ENCODE measurements at places on chromosomes 1 and 21.

DNA sequence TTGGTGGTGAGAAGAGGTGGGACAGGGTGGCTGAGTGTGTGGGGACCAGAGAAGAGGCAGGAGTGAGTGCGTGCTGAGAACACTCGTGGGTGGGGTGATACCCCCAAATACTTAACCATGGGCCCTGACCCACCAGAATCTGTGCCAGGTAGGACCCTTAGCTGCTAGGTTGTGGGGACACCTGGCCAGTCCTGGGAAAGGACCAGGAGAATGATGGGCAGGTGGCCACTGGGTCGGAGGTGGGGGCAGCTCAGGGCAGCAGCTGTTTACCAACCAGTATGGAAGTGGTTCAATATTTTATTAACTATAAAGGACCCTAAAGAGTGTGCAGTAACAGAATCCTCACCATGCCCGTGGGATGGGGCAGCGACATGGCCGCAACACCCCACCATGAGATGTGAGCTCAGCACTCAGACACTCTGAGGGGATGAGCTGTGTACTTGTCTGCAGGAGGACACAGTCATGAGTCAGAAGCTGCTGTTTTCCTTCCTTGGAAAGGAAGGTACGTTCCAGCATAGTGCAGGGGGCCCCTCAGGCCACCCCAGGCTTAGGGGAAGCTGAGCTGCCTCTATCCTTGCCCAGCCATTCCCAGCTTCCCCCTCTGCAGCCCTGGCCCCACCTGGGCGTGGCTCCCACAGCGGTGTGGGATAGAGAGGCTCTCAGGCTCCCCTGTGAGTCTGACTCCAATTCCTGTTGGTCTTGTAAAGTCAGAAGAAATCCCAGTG is 25.4 kb downstream of the TEX35 start:
- no peak overlapping the region for H3K27ac ChIP-seq
- H3K36me3 ChIP-seq, result no peaks in the 10 kb centered on the region
- H3K27me3 ChIP-seq, result no peaks in the 10 kb centered on the region
- no peak overlapping the region for H3K4me3 ChIP-seq
- ATAC-seq, result no peak
- H3K4me1 ChIP-seq, result no peaks in the 10 kb centered on the region

GRCh38 chr1:201594575-201595245 is 55.8 kb downstream of the NAV1 start:
- peaks cover 49% of the 10 kb centered on the region for H3K4me1 ChIP-seq
- no peak overlapping the region for H3K4me3 ChIP-seq
- H3K36me3 ChIP-seq, result no peaks in the 10 kb centered on the region
- no peak for ATAC-seq

- no peak overlapping the region for H3K4me3 ChIP-seq
- H3K36me3 ChIP-seq, result no peaks in the 10 kb centered on the region
- H3K27me3 ChIP-seq, result no peaks in the 10 kb centered on the region
- H3K4me1 ChIP-seq, result no peaks in the 10 kb centered on the region
Measured at GRCh38 chr1:39761016-39761415, 10.1 kb downstream of the OXCT2 start.

- no peaks in the 10 kb centered on the region for H3K36me3 ChIP-seq
- ATAC-seq, result no peak
- H3K27ac ChIP-seq, result no peak overlapping the region
- no peaks in the 10 kb centered on the region for H3K27me3 ChIP-seq
- H3K4me3 ChIP-seq, result no peak overlapping the region
Measured at GRCh38 chr1:23927097-23927496, 13.9 kb upstream of the CNR2 start.

DNA sequence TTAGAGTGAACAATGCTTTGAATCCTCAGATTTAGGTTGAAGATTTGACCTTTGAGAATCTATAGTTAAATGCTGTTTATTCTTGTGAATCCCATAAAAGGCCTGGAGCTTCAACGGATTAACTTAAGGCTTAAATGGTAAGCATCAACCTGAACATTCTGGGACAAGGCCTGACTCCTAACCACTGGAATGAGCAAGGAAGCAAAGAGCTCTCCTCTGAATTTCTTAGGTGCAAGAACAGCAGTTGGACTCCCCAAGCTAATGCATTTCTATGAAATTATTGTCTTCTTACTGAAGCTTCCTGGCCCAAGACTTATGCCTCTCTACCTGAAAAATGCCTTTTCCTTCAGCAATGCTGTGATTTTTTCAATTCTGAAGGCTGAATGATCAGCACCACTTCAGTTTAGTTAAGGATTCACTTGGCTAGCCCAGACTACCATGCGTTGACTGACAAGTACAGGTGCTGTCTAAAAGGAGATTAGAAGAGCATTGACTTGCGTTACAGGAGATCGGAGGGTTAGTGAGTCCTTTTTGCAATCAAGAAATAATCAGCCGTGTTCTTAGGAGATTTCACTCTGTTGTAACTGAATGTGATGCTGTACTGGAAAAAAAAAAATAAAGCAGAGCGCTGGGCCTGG is 178.5 kb downstream of the ZC3H11B start:
- no peak overlapping the region for H3K4me3 ChIP-seq
- H3K4me1 ChIP-seq, result no peaks in the 10 kb centered on the region
- no peaks in the 10 kb centered on the region for H3K36me3 ChIP-seq
- no peak for ATAC-seq
- no peak overlapping the region for H3K27ac ChIP-seq
- H3K27me3 ChIP-seq, result no peaks in the 10 kb centered on the region

- H3K27me3 ChIP-seq, result peaks cover 67% of the 10 kb centered on the region
- no peaks in the 10 kb centered on the region for H3K4me1 ChIP-seq
- no peak overlapping the region for H3K27ac ChIP-seq
- ATAC-seq, result no peak
- H3K36me3 ChIP-seq, result no peaks in the 10 kb centered on the region
Measured at GRCh38 chr1:3676581-3677470, 24.5 kb downstream of the TP73 start.

DNA sequence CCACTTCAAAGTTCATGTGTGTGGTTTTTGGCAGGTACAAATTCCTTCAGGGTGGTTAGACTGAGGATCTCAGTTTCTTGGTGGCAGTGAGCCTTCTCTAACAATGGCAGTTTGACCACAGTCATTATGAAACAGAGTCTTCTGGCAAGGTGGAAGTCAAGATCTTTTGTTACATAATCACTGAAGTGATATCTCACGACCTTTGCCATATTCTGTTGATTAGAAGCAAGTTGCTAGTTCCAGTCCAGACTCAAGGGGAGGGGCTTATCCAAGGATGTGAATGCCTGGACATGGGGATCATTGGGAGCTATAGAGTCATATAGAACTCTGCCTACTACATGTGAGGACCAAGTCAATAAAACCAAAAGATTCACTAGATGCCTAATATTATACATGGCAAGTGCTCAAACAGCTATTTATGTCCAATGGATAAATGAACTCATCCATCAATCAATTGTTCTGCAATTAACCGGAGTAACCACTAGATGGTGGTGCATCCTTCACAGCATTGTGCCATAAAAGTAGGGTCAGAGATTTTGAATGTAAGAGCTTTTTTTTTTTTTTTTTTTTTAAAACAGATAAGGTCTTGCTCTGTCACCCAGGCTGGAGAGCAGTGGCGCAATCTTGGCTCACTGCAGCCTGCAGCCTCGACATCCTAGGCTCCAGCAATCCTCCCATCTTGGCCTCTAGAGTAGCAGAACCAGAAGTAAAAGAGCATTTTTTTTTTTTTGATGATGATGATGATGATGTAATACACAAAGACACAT is 131.9 kb downstream of the CRB1 start:
- no peaks in the 10 kb centered on the region for H3K36me3 ChIP-seq
- no peak overlapping the region for H3K27ac ChIP-seq
- no peak for ATAC-seq
- no peaks in the 10 kb centered on the region for H3K4me1 ChIP-seq

DNA sequence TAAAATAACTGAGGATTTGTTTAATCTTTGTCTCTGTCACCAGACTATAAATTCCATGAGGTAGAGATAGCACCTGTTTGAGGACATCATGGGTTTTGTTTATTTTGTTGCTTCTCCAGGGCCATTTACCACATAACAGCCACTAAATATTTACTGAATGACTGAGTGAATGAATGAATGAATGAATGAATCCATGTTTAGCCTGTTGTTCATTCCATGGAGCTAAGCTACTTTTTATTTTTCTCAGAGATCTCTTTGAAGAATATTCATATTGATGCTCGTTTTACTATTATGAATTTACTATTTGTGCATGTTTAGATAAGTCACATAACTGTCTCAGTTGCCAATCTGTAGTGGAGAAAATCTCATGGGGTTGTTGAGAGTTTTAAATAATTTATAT is 17.7 kb downstream of the LRRC8B start:
- no peaks in the 10 kb centered on the region for H3K36me3 ChIP-seq
- peaks cover 5% of the 10 kb centered on the region for H3K4me1 ChIP-seq

DNA sequence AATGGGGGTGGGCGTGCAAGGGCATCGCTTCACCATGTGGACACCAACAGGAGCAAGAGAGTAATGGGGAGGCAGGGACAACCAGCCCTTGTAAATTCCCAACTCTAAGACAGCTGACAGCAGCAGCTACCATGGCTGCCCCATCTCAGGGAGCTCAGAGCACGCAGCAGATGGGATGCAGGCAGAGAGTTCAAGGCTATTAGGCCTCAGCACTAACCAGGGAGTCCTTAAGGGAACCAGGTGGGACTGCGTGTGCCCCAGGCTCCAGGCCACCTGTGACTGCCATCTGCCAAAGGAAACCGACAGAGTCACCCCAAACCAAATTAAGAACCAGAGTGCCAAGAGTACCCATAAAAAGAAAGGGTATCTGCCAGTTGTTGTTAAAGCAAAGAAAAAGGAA is 33.7 kb upstream of the PRDM2 start:
- no peak for ATAC-seq
- H3K27me3 ChIP-seq, result no peaks in the 10 kb centered on the region
- no peaks in the 10 kb centered on the region for H3K36me3 ChIP-seq
- no peak overlapping the region for H3K4me3 ChIP-seq
- no peaks in the 10 kb centered on the region for H3K4me1 ChIP-seq

DNA sequence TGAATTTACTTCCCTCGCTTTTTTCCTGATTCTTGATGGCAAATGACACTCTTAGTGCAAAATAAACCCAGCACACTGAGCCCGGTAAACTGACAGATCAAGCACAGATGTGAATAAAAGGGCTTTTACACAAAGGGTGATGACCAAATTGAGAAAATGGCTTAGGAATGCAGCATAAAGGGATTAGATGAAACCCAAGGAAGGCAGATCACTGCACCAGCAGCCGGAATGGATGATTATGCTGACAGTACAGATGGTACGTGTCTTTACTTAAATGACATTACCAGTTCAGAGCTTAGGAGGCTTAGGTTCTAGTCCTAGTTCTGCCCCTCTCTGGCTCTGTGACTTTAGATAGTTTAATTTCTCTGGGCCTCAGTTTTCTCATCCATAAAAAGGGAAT is 12.0 kb downstream of the PKP1 start:
- no peak for ATAC-seq
- H3K27me3 ChIP-seq, result peaks cover 50% of the 10 kb centered on the region
- no peak overlapping the region for H3K4me3 ChIP-seq
- no peak overlapping the region for H3K27ac ChIP-seq
- H3K36me3 ChIP-seq, result no peaks in the 10 kb centered on the region

- no peak for ATAC-seq
- no peaks in the 10 kb centered on the region for H3K36me3 ChIP-seq
- no peak overlapping the region for H3K4me3 ChIP-seq
- no peaks in the 10 kb centered on the region for H3K4me1 ChIP-seq
Measured at GRCh38 chr1:96557336-96557735, 164.2 kb upstream of the PTBP2 start.

DNA sequence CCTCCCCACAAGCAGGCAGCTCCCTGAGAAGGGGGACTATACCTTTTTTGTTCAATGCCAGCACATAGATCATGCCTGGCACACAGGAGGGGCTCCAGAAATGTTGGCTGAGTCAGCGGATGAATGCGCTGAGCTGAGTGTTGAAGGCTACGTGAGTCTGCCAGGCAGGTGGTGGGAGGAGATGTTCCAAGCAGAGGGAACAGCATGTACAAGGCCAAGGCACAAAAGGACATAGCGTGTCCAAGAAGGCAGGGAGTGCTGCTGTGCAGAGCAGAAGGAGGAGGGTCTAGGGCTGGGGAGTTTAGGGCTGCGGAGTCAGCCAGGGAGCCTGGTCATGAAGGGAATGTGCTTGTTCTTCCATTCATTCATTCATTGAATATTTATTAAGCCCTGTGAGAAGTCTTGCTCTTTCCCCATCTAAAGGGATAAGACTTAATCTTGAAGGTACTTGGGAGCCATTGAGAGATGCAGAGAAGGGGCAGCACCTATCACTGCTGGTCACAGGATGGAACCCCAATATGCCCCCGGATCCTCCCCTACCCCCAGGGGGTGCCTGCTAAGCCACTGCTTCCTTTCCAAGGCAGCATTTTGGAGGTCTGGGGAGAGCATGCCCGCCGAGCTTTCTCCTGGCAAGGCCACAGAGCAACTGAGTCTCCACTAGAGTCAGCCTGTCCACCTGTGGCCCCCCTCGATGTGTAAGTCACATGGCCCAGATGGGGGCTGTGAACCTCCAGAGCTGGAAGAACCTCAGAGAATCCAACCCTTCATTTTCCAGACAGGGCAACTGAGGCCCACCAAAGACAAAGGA is 31.2 kb upstream of the LAPTM5 start:
- no peaks in the 10 kb centered on the region for H3K36me3 ChIP-seq
- H3K4me3 ChIP-seq, result no peak overlapping the region
- no peaks in the 10 kb centered on the region for H3K4me1 ChIP-seq

DNA sequence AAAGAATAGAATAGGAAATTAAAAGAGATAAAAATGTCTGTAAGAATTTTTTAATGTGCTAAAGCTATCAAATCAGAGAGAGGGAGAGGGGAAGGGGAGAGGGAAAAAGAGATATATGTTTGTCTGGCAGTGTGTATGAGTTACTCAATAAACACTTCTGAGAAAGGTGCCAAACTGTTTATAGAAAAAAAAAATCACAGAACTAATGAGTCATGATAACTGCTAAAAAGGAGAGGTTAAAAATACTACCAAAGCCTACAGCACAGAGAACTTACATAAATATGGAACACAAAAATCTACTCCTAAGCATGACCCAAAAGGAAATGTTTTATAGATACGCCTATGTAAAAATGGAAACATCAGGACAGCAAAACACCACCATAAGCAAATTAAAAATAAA is 45.4 kb downstream of the SELENOF start:
- no peaks in the 10 kb centered on the region for H3K4me1 ChIP-seq
- no peak for ATAC-seq
- no peaks in the 10 kb centered on the region for H3K36me3 ChIP-seq
- H3K4me3 ChIP-seq, result no peak overlapping the region
- H3K27me3 ChIP-seq, result no peaks in the 10 kb centered on the region
